ENCODE measurements at places on chromosomes 2 and 18.

GRCh38 chr2:36356990-36357846 lies 1.6 kb downstream of the CRIM1 start:
- DNase-seq, result no peak

DNA sequence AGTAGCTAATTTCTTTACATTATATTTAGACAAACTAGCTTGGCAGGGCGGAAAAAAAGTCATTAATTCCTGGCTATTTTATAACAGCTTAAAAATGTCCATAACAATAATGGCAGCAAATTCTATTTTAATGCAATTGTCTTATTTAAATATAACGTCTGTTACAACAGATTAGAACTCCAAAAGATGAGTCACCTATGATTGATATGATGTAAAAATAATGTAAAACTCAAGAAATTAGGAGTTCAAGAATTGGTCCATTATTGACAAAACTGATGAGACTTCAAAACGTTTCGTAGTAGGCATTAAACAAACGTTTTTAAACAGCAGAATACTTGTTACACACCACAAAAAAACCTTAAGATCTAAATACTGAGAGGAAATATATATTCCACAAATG lies 2.7 kb downstream of the XPO1 start:
- DNase-seq, result no peak

- no peak for DNase-seq
Observed at GRCh38 chr2:109428281-109428680, 185.5 kb downstream of the SEPTIN10 start.

- no peak for DNase-seq
Observed at GRCh38 chr2:38702413-38702812, 36.5 kb downstream of the GALM start.

DNA sequence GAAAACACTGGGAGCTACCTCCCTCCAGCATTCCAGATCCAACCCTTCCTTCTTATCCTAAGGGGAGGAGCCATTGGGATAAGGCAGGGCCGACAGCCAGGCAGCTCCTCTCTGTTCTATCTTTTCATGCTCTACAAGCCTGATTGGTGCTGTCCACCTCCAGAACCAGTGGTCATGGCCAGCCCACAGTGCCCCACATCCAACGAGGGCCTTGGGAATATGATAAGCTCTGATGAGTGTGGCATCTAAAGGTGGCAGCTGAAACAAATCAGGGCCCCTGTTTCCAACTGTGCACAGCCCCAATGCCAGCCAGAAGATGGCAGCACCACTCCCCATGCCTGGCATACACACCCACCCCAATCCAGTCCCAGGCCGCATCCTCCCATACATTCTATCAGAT lies 329.3 kb downstream of the C1D start:
- DNase-seq, result peak; percentile 66

- DNase-seq, result no peak
Observed at GRCh38 chr2:228602288-228602687, 420.8 kb upstream of the SPHKAP start.

DNA sequence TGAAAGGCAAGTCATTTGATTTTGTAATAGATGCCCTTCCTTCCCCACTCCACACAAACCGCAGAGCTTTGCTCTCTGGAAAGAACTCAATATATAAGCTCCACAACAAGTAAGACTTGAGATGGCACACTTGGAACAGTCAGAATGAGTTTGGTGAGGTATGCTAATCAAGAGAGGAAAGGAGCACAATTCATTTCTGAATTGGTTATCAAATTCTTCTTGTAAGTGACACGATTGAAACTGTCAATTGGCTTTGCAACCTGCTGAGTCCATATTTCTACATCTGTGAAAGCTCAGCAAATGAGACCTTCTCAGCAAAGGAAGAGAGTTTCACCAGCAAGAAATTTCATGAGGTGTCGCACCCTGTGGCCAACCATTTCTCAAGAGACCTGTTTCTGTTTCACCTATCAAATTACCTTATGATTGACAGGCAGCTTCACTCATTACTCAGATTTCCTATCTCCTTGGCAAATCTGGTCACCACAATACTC lies 19.1 kb downstream of the CTLA4 start:
- DNase-seq, result no peak

DNA sequence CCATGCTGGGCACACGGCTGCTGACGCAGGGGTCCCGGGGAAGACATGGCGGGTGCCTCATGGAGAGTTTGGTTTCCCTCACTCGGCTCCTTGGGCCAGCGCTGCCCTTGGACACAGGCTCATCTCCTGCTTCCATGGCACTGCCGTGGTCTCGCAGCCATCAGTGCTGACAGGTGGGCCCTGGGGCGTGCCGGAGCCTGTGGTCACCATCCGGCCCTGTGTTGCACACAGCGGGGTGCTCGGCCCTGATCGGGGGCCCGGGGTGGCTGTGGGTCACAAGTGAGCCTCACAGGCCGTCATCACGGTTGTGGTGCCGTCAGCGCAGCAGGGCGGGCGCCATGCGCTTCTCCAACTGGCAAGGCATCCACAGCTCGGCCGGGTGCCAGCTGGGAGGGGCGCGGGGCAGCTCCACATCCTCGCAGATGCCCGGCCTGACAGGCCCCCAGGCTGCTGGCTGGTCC lies 582 bp downstream of the RTP5 start:
- no peak for DNase-seq

DNA sequence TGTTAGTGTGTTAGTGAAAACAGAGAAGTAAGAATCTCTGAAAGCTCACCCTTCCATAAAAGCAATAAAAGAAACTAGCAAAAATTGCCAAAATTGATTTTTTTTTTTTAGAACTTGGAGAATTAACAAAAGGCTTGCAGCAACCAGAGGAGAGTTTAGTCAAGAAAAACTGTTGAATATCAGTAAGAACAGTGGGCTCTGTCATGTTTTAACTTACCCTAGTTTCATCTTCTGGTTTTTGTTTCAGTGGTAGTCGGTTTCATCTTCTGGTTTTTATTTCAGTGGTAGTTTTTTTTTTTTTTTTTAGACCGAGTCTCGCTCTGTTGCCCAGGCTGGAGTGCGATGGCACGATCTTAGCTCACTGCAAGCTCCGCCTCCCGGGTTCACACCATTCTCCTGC lies 580.9 kb downstream of the NYAP2 start:
- DNase-seq, result no peak

GRCh38 chr18:75727456-75727855 lies 300.0 kb upstream of the SMIM21 start:
- DNase-seq, result peak; percentile 12

GRCh38 chr2:180647221-180647620 lies 333.2 kb upstream of the UBE2E3 start:
- DNase-seq, result no peak

DNA sequence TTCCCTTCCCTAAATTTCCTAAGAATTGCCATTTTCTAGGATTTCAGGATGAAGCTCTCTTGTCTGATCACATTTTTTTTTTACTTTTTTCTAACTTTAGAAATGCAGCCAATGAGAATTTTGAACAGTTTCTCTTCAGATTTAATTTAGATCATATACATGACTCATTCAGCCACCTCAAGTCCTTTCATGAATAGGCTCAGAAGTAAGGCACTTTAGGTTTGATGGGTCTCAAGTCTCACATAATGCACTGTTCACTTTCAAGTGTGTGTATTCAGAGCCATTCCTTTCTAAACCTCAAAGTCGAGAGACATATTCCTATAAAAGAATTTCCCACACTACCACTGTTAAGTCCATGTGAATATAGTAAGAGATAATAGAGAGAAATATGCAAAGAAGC lies 614.1 kb upstream of the VRK2 start:
- no peak for DNase-seq

- DNase-seq, result no peak
Observed at GRCh38 chr18:13579874-13580273, 146.5 kb downstream of the FAM210A start.

DNA sequence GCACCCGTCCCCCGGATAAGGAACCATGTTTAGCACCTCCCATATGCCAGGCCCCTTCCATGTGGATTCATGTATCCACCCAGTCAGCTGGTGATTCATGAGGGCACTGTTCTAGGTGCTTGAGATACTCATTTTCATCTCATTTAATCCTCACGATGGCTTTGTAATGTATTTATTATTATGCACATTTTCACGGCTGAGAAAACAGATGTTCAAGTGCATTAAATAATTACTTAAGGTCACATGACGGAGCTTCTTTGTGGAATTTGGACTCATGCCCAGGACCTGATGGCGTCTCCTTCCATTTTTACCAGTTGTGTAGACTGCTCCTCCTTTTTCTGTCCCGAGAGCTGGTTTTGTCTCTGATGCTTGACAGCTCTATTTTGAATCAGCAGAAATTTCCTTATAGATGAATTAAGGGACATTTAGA lies 72.2 kb upstream of the RBM44 start:
- peak; percentile 15 for DNase-seq

DNA sequence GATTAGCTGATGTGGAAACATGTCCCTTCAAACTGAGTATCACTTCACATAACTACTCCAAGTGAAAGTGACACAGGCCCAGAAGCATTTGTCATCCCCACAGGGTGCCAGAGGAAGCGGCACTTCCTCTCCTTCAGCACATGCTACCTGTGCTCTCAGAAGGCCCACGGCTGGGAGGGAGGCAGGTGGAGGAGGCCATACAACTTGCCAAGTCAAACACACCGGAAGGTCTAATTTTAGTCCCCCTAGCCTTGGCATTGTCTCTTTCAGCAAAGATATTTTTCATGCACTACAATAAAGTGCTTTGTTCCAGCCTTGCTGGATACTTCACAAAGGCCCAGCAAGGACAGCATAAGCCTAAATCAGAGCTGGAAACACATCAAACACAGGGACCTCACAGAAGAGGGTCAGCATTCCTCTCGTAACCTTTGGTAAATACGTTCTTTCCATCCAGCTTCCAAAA lies 38.0 kb downstream of the VSNL1 start:
- no peak for DNase-seq

- peak; percentile 38 for DNase-seq
Observed at GRCh38 chr2:190838492-190838910, 42.1 kb upstream of the GLS start.

DNA sequence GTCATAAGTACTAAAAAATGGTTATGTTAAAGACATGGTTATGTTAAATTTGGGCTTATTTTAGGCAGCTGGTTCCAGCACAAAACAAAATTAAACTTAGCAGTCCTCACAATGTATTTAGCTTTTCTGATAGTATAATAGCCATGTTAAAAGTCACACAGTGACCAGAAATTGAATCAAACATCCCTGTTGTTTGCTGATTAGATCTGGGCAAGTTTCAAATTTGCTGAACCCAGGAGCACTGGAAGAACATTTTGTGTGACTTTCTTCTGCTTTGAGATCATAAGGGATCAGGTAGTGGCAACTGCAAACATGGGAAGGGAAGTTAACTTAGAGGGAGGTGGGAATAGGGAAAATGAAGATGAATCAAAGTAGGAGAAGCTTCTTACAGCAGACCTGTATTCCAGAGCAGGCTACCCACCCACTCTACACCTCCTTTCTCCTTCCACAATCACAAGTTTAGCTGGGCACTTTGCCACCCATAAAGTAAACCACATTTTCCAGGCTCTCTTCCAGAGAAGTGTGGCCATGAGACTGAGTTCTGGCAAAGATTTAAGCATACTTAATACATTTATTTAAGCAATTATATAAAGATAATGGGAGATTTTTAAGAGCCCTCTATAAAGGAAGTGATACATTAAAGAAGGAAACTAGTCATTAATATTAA lies 616.1 kb upstream of the LRATD1 start:
- no peak for DNase-seq

DNA sequence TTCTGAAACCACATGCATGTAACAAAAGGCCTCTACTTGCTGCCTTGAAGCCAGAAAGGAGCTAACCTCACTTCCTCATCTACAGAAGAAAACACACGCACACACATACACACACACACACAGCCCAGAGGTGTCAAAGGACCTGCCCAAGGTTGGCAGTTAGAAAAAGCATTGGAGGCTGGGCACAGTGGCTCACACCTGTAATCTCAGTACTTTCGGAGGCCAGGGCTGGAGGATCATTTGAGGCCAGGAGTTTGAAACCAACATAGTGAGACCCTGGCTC lies 125.9 kb upstream of the RNF152 start:
- no peak for DNase-seq

DNA sequence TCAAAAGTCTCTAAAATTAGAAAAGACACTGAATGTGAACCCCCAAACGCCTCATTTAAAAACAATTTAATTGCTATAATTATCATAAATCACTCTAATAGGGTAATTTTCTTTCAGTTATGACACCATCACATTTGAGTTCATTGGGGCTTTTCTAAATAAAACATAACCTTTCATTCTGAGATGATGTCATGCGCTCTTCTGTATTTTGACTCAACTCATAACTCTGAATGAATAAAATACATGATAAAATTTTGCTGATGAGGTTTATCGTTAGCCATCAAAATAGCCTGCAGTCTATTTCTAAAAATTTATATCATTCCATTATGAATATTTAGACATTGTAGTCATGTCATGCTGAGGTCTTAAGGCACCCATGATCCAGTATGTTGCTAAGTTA lies 1099.7 kb downstream of the SUCLG1 start:
- no peak for DNase-seq

- no peak for DNase-seq
Observed at GRCh38 chr2:121483846-121484245, 46.8 kb upstream of the RNU4ATAC start.

- no peak for DNase-seq
Observed at GRCh38 chr2:69578198-69578540, 65.4 kb downstream of the AAK1 start.
